ENCODE measurements at places on chromosomes 7 and 10. TPM values are rescaled to one million over a fixed set of nuclear protein-coding genes. Genes with fewer than 3 reads are reported as not detected.

- DNase-seq = no peak
- H3K36me3 ChIP-seq = no peaks in the 10 kb centered on the region
- H3K27me3 ChIP-seq = no peaks in the 10 kb centered on the region
- H3K27ac ChIP-seq = no peak overlapping the region
These were observed 110.8 kb downstream of the HIBADH start for GRCh38 chr7:27551803-27552400.

DNA sequence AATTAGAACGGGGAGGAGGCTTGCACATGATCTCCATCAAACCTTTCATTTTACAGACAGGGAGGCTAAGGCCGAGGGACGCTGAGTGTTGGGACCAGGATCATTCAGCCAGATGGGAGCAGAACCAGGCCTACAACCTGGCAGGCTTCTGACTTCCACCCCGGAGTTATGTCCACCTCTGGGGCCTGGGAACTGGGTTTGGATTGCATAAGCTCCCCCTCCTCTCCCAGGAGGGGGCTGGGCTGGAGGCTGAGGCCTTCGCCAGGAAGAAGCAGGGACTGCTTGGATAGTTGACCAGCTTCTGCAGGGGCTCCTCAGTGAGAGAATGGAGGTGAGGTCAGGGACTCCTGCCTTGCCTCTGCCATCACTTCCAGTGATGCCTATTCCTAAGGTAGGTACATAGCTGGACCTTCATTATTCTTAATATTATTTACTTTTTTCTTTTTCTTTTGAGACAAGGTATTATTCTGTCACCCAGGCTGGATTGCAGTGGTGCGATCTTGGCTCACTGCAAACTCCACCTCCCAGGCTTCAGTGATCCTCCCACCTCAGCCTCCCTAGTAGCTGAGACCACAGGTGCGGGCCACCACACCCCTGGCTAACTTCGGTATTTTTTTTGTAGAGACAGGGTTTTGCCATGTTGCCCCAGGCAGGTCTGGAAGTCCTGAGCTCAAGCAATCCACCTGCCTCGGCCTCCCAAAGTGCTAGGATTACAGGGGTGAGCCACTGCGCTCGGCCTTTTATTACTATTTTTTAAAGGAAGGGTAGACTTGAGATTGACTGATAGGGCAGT lies 1.3 kb downstream of the SNX10 start:
- H3K27me3 ChIP-seq = peaks cover 6% of the 10 kb centered on the region
- peaks cover 11% of the 10 kb centered on the region for H3K4me1 ChIP-seq
- H3K4me3 ChIP-seq = peak overlapping the region; percentile 85
- DNase-seq = no peak

- H3K27me3 ChIP-seq = no peaks in the 10 kb centered on the region
- H3K36me3 ChIP-seq = peaks cover 14% of the 10 kb centered on the region
- peak overlapping the region; percentile 97 for H3K27ac ChIP-seq
- peak overlapping the region; percentile 98 for H3K4me3 ChIP-seq
These were observed 662 bp downstream of the DNAJC2 start for GRCh38 chr7:103343758-103344452.

GRCh38 chr7:129262324-129262723 lies 37.5 kb downstream of the AHCYL2 start:
- H3K36me3 ChIP-seq = no peaks in the 10 kb centered on the region
- no peaks in the 10 kb centered on the region for H3K27me3 ChIP-seq
- no peak overlapping the region for H3K27ac ChIP-seq
- no peak overlapping the region for H3K4me3 ChIP-seq

GRCh38 chr10:12650122-12650521 lies 300.8 kb downstream of the CAMK1D start:
- H3K27ac ChIP-seq = no peak overlapping the region
- DNase-seq = no peak
- H3K4me1 ChIP-seq = no peaks in the 10 kb centered on the region

DNA sequence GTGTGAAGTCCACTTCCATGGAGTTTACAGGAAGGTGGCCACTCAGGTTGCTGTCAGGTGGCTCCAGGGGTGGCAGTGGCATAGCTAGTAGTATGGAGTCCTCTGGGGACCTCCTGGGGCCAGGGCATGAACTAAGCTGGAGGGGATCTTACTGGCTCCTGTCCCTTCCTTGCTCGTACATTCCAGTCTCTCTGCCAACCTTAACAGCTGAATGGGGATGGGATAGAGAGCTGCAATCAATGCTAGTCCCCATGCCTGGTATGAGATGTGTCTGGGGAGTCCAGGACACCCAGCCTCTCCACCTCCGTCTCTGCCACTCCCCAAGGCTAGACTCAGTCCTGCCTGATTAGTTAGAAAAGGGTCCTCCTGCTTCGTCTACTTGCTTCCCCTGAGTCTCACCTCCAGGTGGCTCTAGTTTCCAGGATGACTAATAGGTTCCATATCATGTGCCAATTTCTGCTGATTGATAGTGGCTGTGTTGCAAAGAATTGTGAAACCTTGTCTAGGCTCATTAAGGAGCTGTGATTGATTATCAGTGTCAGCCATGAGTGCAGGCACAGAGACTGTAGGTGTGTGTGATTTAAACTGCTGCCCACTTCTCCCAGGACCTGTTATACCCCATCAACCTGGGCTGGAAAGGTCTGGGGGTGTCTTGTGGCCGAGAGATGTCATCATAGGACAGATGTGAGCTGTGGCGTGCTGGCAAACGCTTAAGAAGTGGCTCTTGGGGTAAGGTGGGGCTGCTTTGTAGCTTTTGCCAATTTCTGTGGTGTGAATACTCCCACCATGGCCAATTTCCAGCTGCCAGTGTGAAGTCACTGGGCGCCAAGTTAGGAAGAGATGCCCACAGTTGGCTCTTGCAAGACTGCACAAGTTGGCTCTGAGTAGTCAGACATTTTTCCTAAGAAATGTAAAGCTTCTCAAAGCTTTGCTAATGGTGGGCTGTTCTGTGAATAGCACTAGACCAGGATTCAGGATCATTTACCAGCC lies 59.8 kb downstream of the COL13A1 start:
- no peaks in the 10 kb centered on the region for H3K36me3 ChIP-seq
- H3K27ac ChIP-seq = no peak overlapping the region
- no peaks in the 10 kb centered on the region for H3K27me3 ChIP-seq
- H3K4me3 ChIP-seq = peak overlapping the region; percentile 10
- peaks cover 81% of the 10 kb centered on the region for H3K4me1 ChIP-seq

GRCh38 chr10:50216894-50217293 lies 34.4 kb downstream of the ASAH2 start:
- no peaks in the 10 kb centered on the region for H3K36me3 ChIP-seq
- H3K4me3 ChIP-seq = no peak overlapping the region
- H3K27ac ChIP-seq = no peak overlapping the region

Gene CABCOCO1
- total RNA-seq = 0.30 TPM

Gene RTKN2
- total RNA-seq = 27.5 TPM

Gene PTCD1
- 9.7 TPM for total RNA-seq

Gene PGAM2
- total RNA-seq = 2.4 TPM
